ENCODE measurements at places on chromosomes 2 and 18.

- DNase-seq = no peak
Observed at GRCh38 chr2:1168846-1169245, 218.2 kb downstream of the SNTG2 start.

- DNase-seq = no peak
Observed at GRCh38 chr2:130381619-130382018, 25.8 kb downstream of the PTPN18 start.

- no peak for DNase-seq
Observed at GRCh38 chr2:233707940-233708644, 4.6 kb upstream of the UGT1A5 start.

- DNase-seq = no peak
Observed at GRCh38 chr2:175398848-175399247, 217.3 kb upstream of the ATP5MC3 start.

DNA sequence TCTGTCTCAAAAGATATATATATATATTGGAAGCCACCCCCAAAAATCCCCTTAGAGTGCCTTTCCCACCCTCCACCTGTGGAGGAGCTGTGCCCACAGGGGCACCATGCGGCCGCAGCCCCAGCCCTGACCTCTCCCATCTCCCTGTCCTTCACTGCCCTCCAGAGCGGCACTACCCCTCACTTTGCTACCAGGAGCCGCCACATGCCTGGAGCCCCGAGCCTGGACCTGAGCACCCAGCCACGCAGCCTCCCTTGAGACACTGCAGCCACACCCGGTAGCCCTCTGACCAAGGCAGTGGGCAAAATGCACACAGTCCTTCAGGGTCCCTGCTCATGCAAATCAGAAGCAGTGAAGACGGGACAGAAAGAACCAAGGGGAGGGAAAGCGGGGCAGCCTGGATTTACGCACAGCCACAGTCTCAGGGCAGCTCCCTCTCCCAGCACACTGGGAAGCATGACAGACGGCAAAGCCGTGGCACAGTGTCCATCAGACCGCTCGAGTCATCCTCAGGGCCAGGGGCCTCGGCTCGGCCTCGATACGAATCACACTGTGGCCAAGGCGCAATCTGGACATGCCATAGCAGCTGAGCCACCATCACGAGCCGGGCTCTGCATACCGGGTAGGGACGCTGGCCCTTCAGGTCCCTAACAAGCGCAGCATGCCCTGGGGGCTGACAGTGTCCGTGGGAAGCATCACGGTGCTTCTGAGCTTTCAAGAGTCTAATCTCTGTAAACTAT is 10.1 kb downstream of the HDAC4 start:
- no peak for DNase-seq

DNA sequence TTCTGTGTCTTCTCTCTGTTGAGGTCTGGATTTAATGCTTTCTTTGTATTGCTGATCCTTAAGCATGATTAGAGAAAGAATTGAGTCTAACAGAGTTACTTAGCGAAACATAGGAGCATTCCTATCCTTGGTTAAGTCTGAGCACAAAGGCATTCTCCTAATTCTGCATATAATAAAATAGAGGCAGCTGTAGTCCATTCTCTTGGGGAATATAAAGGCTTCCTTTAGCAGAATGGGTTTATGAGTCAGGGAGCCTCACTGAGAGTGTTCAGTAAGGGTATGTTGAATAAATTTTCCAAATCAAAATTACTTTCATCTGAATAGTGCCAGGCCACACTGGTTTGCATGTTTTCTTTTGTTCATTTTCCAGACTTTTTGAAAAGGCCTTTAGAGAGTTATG is 101.5 kb downstream of the GALNT1 start:
- DNase-seq = no peak

GRCh38 chr18:42024131-42024530 is 69.1 kb downstream of the PIK3C3 start:
- no peak for DNase-seq

GRCh38 chr2:168700615-168701245 is 101.7 kb upstream of the NOSTRIN start:
- no peak for DNase-seq

GRCh38 chr2:43519643-43520221 is 76.1 kb downstream of the THADA start:
- DNase-seq = no peak

DNA sequence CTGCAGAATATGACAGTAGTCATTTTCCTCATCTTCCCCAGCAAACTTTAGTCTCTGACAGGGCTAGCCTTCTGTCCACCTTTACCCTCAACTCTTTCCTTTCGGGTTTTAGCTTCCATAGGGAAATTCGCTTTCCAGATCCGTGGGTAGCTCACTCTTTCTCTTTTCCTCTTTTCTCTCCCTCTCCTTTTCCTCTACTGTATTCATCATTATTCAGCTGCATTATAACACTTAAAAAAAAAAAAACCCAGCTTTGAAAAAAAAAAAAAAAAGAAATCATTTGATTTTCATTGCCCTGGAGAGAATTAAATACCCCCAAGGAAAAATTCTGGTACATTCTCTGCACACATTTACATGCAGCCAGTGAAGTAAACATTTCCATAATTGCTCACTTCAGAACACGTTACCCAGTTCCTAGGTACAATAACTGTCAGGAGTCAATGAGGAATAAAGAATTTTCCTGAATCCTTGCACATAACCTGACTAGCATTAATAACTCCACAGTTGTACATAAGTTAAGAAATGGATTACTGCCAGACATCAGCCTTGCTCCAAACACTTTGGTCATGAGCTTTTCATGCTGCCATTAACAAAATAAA is 63.5 kb downstream of the ZNF521 start:
- DNase-seq = no peak

GRCh38 chr18:31447530-31448191 is at the start of gene DSG3:
Gene DSG3 (plus strand): TSS chr18:31447741. CDS start chr18:31447878, 137 bp downstream.
- no peak for DNase-seq

- no peak for DNase-seq
Observed at GRCh38 chr2:178307650-178308049, 113.3 kb downstream of the OSBPL6 start.

DNA sequence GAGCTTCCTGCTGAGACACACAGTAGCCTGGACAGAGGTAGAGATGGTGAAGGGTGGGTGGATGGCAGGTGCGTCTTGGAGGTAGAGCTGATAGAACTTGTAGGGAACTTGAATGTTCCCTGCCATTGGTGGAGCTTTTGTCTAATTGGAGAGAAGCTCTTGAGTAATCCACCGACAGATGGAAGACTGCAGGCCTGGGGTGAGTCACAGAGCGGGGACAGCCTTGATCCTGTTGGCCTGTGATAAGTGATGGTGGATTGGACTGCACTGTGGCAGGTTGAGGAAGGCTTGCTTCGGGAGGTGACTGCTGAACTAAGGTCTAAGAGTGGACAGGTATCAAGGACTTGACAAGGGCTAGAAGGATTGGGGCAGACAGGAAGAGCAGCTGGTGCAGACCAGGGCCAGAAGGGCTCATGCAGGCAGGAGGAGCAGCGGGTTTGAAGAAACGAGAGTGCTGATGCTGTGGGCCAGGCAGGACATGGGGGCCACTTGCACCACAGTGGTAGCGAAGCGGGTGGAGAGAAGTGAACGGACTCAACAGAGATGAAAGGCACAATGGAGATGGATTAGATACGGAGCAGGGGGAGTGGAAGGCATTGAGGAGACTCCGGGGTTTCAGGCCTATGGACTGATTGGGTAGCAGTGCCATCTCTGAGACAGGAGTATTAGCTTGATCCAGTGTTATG is 16.3 kb downstream of the CABLES1 start:
- no peak for DNase-seq

DNA sequence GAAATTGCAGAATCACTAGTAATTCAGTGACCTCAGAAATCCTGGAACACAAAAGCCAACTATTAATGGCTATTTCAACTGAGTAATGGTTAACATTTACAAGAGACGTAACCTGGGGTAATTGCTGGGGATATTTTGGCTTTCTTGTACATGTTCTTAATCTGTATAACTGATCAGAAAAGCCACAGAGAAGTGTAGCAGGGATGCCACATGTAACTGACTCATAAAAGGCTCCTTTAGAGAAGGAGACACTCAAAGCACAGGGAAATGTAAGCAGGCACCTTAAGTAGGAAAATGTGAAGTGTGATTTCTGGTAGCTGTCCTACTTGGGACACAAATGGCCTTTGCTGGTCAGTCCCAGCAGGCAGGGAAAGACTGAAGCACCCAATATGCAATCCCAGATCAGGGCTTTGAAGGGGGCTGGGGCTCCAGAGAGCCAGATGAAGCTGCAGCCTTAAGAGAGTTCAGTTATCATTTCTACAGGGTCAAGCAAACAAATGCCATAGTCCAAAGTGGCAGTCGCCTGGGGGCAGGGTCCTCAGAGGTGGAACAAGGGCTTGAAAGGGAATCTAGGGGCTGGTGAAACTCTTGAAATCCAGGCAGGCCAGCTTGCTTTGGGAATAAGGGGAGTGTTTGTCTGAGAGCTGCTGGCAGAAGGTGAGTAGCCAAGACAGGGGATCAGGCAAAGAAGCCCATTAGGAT is 7.2 kb upstream of the SPOPL start:
- no peak for DNase-seq

GRCh38 chr2:56582570-56582969 is 398.8 kb downstream of the CCDC85A start:
- no peak for DNase-seq

- no peak for DNase-seq
Observed at GRCh38 chr2:239227661-239228371, 173.0 kb downstream of the HDAC4 start.

DNA sequence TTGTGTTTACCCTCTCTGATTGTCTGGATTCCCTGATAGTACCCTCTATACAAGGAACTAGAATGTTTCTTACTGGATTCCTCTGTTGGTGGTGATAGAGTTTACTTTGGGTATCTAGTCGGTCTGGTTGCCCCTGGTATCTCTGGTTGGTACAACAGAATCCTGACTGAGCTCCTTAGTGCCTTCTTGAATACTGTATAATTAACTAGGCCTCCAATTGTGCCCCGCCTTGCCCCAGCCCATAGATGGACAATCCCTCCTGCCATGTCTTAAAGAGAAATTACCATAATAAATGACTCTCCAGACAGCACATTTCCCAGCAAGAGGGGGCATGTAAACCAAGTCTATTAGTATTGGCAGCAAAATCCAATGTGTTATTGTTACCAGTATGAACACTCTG is 2.3 kb downstream of the SCN1A start:
- no peak for DNase-seq

DNA sequence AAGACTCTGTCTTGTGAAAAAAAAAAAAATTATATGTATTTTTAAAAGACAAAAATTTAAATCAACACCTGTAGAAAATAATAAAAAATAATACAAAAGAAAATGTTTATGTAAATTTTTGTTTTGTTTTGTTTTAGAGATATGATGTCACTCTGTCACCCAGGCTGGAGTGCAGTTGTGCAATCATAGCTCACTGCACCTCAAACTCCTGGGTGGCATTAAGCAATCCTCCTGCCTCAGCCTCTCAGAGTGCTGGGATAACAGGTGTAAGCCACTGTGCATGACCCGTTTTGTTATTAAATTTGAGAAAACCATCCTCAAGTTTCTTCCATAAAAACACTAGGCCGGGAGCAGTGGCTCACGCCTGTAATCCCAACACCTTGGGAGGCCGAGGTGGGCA is 56.2 kb upstream of the B3GNT7 start:
- DNase-seq = no peak

DNA sequence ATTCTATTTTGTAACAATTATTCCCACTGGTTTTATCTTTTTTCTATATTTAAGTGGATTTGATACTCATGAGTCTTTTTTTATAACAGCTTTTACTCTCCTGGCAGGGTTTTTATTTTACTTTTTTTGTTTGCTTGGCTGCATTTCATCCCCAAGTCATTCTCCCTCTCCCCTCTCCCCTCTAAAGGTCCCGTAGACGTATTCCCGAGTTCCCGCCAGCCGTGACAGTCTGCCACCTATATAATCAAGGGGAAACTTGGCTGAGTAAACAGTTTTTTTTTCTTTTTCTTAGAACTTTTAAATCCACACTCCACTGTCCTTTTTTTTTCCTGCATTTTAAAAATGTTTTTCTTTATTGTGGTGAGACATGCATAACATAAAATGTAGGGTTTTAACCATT is 433.1 kb upstream of the HS6ST1 start:
- no peak for DNase-seq

- DNase-seq = no peak
Observed at GRCh38 chr2:16816016-16816415, 150.4 kb upstream of the CYRIA start.

- DNase-seq = no peak
Observed at GRCh38 chr2:140286377-140286776, 1506.2 kb upstream of the NXPH2 start.

DNA sequence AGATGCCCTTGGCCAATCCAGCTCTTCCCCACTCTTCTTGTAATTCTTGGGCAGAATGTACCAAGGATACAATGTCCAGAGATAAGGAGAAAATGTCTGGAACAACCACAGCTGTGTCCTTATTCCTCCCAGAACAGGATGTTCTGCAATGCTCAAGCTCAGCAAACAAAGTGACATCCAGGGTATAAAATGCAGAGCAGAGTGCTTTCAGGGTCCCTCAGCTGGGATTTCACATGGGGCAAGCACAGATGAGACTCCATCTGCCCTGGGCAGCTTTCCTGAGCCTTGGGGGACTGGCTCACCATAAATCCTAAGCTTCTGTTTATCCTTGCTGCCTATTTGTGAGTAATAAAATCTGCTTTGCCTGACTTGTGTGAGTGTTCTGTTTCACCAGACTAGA is 127.4 kb downstream of the VAPA start:
- no peak for DNase-seq

- DNase-seq = peak; percentile 2
Observed at GRCh38 chr2:128313091-128313836, 5.4 kb downstream of the HS6ST1 start.

DNA sequence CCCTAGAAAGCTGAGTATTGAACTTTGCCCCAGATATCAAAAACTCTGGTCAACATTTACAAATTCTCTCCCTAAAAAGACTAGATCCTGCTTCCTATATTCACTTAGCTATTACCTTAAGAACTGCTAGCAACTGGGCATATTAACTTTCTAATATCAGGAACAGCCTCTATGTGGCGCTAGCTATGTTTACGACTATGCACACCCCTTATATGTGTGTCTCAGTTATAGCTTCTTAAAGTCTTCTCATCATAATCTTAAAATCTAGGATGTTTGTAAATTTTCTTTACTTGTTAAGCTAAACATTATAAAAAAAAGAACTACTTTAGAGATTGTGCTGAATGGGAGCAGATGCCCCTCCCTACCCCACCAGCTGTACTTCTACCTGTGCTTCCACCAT is 1.7 kb upstream of the STAMBP start:
- no peak for DNase-seq

GRCh38 chr2:143728498-143728897 is 599.3 kb downstream of the ARHGAP15 start:
- DNase-seq = no peak

- DNase-seq = no peak
Observed at GRCh38 chr2:98547092-98547790, 61.1 kb downstream of the COA5 start.

GRCh38 chr18:731185-731584 is 18.8 kb upstream of the ENOSF1 start:
- no peak for DNase-seq

DNA sequence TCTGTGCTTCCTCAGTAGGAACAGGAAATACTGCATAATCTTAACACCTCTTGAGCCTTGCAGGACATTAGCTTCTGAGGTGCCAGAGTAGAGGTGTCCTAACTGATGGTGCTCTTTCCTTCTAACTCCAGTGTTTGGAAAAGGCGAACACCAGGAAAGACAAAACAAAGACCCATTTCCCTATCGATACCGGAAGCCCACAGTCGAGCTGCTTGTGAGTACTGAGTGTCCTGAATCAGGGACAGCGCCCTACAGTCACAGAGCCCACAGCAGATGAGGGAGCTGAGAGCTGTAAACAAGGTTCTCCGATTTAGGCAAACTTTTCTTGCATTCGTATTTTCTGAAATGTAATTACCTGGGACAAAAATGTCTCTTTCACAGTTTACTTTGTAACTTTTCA is 50.7 kb downstream of the SLC14A2 start:
- DNase-seq = no peak

Data from activated gamma-delta T cell treated with Interleukin-2 at 50 U/mL for 16 hours (primary cell).